ENCODE measurements at places on chromosomes 13 and 19.
A peak's percentile ranks its signal among the peaks of the same experiment; 100 is the strongest.

GRCh38 chr19:56538761-56539263, at the start of gene ZFP28:
TSS of gene ZFP28 (plus strand) at chr19:56538948. CDS start at chr19:56539019, 71 bp downstream.
- DNase-seq: peak; percentile 97

- no peak for DNase-seq
Observed at GRCh38 chr13:114116734-114117133, 15.7 kb downstream of the RASA3 start.

DNA sequence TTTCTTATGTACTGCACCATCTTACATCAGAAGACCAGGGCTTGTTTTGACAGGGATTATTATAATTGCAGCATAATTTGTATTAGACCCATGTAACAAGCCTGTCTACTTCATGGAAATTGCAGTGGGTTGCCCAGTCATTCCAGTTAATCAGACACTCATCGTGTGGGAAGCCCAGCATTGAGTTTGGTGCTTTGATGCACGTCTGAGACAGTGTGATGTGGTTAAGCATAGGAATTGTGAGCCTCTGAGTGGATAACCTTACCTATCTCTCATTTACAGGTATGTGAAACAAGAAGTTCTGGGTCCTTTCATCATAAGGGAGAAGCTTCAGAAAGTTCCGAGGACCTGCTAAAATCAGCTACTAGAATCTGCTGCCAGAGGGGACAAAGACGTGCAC, 12.8 kb downstream of the RGCC start:
- DNase-seq: no peak

GRCh38 chr19:3684817-3685410, 15.4 kb downstream of the PIP5K1C start:
- DNase-seq: no peak

- no peak for DNase-seq
Observed at GRCh38 chr13:32471187-32471922, 43.4 kb upstream of the N4BP2L1 start.

DNA sequence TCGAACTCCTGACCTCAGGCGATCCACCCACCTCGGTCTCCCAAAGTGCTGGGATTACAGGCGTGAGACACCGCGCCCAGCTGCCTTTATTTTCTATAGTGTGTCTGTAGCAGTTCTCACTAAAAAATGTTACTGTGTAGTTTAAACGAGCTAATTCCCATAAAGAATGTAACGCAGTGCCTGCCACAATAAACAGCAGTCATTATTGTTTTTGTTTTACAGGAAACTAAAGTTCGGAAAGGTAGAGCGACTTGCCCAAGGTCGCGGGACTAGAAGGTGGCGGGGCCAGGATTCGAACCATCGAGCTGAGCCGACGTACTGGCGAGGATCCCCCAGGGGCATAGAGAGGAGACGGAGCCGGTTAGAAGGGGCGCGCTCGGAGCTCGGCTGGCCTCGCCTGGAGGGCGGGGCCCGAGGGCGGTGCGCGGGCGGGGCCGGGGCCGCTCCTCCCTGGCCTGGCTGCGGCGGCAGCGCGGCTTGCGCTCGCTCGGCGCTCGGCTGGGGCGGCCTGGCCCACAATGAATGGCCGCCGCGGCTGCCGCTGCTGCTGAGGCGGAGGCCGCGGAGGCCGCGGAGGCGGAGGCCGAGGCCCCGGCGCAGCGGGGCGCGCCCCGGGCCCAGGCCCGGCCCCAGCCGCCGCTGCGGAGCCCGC, at the start of gene NACC1:
TSS of gene NACC1 (plus strand) at position 493 of the 652 bp plus-strand sequence. CDS start 16,944 bp downstream, outside the sequence.
- peak; percentile 100 for DNase-seq

DNA sequence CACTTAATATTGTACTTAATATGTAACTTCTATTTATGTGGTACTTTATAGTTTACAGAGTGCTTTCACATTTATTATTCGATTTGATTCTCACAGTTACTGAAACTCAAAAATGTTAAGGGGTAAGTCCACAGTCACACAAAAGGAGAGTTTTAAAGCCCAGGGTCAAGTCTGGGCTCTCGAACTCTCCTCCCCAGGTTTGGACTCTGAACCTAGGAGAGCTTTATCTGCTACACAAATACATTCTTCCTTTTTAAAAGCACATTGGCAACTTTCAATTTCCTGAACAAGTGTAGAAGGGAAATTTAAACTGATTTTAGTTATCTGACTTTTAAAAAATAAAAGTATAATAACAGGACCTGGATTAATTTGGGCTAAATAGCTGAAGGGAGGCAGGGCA, 139.2 kb downstream of the ZAR1L start:
- DNase-seq: no peak

- no peak for DNase-seq
Observed at GRCh38 chr13:21486322-21486721, 27.2 kb upstream of the ZDHHC20 start.

DNA sequence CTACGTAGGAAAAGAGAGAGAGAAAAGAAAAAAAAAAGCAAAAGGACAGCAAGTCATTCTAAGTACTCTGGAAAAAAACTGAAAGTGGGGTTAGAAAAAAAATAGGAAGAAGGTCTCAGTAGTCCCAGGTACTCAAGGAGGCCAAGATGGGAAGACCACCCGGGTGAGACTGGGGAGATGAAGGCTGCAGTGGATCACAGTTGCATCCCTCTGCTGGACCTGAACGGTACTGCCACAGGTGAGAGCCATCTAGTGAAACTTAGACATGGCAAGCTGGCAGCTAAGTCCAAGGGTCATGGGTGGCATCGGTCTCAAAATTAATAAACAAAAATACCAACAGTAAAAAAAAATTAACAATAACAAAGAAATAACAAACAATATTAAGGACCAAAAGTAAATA, 41.0 kb upstream of the ZNF91 start:
- no peak for DNase-seq

- DNase-seq: no peak
Observed at GRCh38 chr13:30331331-30331771, 24.0 kb upstream of the KATNAL1 start.

GRCh38 chr13:32246468-32246867, 68.7 kb downstream of the ZAR1L start:
- DNase-seq: peak; percentile 69

- no peak for DNase-seq
Observed at GRCh38 chr19:30288911-30289310, 83.3 kb upstream of the ZNF536 start.

DNA sequence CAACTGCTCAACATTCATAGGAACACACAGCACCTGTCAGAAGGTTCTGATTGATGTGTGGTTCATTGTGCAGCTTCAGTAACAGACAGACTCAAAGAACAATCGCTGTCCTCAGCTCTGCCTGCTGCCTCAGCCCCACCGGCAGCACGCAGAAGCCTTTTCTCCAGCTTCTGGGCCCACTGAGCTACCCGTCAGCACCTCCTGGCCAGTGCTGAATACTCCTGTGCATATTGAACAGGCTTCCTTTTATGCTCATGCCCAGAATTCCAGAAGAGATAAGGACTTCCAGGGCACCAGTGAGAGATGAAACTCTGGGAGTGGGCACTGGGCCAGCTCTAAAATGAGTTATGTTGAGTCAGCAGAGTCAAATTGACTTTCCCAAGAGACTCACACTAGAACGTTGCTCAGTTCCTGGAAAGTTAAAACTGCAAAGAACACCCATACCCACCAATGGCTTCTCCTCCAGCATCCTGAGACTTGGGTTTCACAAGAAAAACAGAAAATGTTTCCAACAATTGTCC, 119.3 kb downstream of the COL4A1 start:
- DNase-seq: no peak

Data from D341Med (cell line).